Stimulated activated CD8-positive, alpha-beta memory T cell treated with anti-CD3 and anti-CD28 coated beads, Interleukin-15, amount 100 ng/mL, for 1 hour (primary cell): ENCODE measurements at places on chromosomes 13 and 19.
A peak's percentile ranks its signal among the peaks of the same experiment; 100 is the strongest.

DNA sequence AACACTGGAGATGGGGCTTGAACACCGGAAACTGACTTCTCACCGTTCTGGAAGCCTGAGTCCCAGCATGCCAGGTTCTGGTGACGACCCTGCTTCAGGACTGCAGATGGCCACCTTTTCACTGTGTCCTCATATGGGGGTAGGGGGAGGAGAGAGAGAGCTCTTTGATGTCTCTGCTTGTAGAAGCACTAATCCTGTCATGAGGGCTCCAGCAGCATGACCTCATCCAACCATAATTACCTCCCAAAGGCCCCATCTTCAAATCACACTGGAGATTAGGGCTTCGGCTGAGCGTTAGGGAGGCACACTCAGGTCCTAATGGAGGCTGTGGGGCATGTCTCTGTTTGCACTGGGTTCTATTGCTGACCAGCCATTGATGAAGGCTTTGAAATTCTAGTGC is 255.3 kb downstream of the TEX29 start:
- no peak for DNase-seq

DNA sequence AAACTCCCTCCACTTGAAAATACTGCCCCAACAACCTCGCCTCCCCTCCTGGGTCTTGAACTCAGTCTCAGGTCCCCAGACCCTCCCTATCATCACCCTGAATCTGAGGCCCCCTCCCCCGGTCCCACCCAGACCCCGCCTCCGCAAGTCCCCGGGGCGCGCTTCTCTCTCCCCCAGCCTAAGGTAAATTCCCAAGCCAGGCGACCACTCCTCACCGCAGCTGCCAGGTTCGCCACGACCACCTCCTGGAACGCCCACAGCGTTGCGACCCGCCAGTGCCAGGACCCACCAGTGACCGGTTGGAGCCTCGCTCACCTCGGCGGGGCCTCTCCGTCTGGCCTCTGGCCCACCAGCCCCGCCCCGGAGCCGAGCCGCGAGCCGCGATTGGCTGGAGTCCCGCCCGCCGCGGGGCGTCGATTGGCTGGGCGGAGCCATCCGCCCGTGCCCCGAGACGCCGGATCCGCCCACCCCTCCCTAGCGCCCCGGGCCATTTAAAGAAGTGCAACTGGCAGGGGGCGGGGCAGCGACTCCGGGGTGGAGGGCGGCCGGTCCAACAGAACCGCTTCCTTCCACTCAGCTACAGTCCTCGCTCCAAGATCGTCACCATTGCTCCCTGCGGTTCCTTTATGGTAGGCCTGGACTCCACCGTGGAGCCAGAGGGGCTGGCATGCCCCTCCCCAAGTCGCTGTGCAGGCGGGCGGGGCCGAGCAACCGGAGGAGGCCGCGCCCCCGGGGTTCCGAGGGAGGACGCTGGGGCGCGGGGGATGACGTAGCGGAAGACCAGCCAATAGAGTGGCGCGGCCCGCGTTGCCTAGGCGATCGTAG is at the start of gene SERTAD3:
SERTAD3 (minus strand) TSS at position 336 of the 825 bp plus-strand sequence. CDS start 2,255 bp downstream, outside the sequence.
- DNase-seq = peak; percentile 91

GRCh38 chr19:52651956-52652355 is 13.8 kb upstream of the ZNF83 start:
- DNase-seq = no peak

DNA sequence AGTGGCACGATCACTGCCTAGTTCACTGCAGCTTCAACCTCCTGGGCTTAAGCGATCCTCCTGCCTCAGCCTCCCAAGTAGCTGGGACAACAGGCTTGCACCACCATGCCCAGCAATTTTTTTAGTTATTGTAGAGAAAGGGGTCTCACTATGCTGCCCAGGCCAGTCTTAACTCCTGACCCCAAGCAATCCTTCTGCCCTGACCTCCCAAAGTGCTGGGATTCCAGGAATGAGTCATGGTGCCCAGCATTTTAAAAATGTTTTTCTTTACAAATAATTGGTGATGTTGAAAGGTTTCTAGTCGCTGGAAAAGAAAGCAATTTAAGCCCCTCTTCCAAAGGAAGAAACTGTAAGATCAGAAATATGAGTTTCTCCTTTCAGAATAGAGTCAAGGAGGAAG is 19.4 kb downstream of the DYRK1B start:
- no peak for DNase-seq

- no peak for DNase-seq
Measured at GRCh38 chr19:49847731-49848696, 2.9 kb upstream of the PTOV1 start.

DNA sequence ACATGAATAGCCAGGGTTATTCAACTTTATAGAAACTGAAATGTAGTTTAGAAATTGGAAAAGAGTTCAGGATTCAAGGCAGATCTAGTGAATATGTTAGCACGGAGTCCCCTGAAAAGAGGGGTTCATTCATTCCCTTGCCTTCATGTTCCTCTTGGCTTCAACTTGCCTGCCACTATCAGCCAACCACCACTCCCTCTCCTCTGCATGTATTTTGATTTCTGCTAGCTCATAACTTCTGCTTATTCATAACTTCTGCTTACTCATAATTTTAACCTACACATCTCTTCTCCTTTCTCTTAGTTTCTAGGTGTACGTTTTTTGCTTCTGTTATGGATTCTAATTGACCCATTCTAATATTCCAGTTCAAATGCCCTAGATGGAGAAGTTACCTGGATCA is 5.5 kb upstream of the SERTM1 start:
- no peak for DNase-seq

DNA sequence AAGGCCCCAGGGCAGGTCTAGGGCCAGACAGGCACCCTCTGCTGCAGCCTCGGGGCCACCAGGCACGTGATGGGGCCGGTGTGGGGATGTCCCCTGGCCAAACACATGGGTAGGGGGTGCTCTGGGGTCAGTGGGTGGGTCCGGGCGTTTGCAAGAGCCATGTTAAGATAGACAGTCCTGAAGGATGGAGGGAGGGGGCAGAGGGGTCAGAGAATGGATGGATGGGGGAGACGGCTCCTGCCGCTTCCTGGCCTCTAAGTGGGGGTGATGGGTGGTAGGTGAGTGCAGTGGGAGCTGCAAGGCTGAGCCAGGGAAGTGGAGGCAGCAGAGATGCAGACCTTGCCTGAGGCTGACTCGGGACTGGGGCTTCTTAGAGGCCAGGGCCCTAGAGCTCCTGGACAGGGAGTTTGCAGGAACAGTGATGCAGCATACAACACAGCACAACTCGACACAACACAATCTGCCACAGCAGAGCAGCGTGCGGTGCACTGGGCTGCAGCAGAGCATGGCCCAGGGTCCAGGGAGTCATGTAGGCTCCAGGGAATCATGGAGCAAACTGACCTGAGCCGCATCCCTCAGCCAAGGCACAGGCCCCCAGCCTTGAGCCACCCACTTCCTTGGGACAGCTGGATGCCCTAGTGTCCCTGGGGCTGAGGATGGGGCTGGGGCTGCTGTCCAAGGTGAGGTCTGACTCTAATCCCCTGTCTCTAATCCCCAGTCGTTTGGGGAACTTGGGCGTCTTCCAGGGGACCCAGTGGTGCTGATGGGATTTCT is 97.5 kb downstream of the SCGB2B2 start:
- DNase-seq = no peak

DNA sequence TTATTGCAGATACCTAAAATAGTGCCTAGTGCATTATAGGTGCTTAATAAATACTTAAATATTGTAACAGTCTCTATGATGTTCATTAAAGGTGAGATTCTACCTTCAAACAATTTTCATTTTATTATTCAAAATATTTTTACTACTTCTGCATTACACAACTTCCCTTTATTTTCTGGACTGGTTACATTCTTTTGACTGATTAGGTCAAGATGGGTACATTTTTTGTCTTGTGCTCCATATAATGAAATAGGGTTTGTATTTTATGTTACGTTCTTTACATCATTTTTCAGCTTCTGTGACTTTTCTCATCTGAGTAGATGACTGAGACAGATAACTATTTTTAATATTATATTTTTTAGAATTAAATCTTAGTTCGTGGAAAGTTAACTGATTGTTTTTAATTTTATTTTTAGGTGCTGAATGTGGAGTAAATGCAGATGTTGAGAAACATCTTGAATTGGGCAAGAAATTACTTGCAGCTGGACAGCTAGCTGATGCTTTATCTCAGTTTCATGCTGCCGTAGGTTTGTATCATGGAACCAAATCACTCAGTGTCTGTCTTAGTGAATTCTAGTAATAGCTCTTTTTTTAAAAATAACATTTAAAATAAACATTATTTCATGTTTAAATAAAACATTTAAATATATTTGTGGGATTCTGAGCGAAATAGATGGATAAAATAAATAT is 32.0 kb downstream of the DNAJC3 start:
- no peak for DNase-seq

GRCh38 chr19:52658595-52658994 is 20.4 kb upstream of the ZNF83 start:
- DNase-seq = no peak

DNA sequence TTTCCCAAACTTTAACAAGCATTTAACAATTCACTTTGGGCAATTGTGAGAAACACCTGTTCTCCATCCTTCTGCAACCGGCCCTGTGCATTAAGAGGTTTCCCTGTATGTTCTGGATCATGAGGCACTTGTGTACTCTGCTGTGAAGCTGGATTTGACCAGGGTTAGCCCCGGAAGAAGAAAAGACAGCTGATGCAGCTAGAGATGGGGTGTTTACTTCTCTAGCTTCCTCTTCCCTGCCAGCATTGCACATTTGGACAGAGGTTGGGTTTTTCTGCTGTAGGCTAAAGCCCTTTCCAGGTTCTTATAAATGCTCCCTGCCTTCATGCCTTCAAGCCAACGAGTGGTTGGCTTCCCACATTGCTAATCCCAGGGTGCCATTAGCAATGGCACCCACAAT is 20.9 kb downstream of the MBD3L2B start:
- no peak for DNase-seq

- peak; percentile 98 for DNase-seq
Measured at GRCh38 chr19:2041683-2042484, 9.2 kb downstream of the MKNK2 start.

DNA sequence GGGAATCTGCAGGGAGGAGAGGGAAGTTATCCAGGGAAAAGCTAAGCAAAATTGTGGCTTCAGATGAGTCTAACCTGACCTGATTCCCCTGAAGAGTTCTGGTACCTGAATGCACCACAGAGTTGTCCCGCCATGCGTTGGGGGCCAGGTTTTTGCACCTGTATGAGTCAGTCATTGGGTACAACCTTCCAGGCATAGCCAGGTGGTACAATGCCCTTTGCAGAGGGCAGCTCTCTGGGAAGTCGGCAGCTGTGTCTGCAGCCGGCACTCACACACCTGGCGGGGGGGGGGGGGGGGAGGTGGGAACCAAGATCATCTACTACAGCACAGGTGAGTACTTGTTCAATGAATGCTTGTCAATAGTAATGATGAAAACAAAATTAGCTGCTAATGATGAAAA is 52.5 kb upstream of the GTF3A start:
- DNase-seq = no peak

- peak; percentile 86 for DNase-seq
Measured at GRCh38 chr19:55624109-55625003, at the start of gene ZNF784. Gene ZNF784, minus strand, starts transcription at chr19:55624566. Its CDS starts 5 bp downstream, at chr19:55624561.

GRCh38 chr13:41503356-41503755 is 46.0 kb downstream of the RGCC start:
- DNase-seq = no peak

GRCh38 chr13:107324416-107325204 is 756.7 kb upstream of the ARGLU1 start:
- DNase-seq = no peak

DNA sequence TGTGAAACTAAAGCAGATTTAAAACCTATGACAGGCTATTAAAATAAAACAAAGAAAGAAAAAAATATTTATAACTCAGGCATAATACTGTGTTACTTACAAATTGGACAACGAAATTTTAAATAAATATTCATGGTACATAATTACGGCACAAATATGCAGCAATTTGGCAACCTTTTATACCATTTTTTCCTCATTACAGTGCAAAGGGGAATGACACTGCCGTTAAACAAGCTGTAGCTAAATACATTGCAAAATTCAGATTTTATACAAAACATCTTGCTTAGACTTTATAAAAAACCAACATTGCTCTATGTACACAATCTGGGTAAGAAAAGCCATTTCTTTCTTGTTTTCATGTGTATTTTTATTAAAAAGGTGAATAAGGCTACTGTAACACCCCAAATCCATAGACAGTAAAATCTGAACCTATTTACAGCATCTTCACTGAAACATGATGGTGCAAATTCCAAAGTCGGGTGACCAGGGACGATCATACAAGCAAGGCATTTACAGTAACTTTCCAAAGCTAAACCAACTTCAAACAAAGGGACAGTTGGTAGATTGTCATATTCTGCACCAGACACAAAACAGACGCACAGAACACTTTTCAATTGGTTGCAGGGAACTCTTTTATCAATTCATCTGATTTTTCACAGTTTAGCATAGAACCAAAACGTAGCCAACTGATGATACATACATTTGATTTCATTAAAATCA is 45.5 kb downstream of the EFNB2 start:
- no peak for DNase-seq

- DNase-seq = no peak
Measured at GRCh38 chr13:30148171-30148754, 159.1 kb downstream of the KATNAL1 start.

DNA sequence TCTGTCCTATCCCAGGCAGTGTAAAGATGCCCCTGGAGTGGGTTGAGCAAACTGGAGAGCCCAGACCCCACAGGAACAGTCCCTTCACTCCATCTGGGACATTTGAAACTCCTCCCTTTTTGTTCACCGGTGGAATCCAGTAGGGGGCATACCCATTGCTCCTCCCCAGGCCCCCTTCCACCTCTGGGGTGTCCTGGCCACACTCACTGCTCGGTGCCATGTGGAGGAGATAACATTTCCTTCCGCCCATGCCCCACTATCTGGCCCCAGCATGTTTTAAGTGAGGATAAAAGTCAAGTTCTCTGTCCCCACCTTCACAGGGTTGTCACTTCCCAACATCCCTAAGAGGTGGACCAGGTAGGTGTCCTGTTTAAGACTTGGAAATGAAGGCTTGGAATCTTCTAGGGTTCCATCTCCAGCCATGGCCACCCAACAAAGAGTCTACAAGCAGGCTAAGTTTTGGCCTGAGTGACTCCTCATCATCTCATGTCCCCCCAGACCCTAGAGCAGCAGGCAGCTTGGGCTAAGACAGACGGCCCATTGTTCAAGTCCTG is 9.3 kb downstream of the ZNF526 start:
- no peak for DNase-seq

DNA sequence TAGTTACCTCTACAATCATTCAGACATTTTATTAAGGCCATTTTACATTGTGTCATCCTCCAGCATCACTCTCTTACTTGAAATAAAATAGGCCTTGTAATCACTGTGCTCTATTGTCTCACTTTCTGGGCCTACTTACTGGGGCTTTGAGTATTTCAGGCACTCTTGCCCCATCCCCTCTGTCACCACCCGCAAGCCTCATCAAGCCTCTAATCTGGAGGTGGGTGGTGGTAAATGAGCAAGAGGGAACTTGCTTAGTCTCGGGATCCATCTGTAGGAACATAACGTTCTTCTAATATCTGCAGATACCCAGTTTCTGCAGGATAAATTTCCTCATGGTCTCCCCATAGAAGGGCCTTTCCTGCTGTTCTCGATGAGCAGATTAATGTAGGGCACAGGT is 19.4 kb upstream of the GPR18 start:
- no peak for DNase-seq

GRCh38 chr13:77114271-77114670 is 87.3 kb upstream of the FBXL3 start:
- DNase-seq = no peak

- no peak for DNase-seq
Measured at GRCh38 chr19:31555634-31556215, 206.5 kb upstream of the TSHZ3 start.

- DNase-seq = no peak
Measured at GRCh38 chr13:49561062-49561410, 24.3 kb downstream of the RCBTB1 start.

GRCh38 chr13:112446867-112447266 is 70.7 kb downstream of the SPACA7 start:
- no peak for DNase-seq

GRCh38 chr13:114039471-114040141 is 65.7 kb upstream of the C13orf46 start:
- no peak for DNase-seq
